Stimulated activated CD8-positive, alpha-beta memory T cell treated with anti-CD3 and anti-CD28 coated beads, Interleukin-15, amount 100 ng/mL, for 48 hours (primary cell): ENCODE measurements at places on chromosomes 6 and 20.

DNA sequence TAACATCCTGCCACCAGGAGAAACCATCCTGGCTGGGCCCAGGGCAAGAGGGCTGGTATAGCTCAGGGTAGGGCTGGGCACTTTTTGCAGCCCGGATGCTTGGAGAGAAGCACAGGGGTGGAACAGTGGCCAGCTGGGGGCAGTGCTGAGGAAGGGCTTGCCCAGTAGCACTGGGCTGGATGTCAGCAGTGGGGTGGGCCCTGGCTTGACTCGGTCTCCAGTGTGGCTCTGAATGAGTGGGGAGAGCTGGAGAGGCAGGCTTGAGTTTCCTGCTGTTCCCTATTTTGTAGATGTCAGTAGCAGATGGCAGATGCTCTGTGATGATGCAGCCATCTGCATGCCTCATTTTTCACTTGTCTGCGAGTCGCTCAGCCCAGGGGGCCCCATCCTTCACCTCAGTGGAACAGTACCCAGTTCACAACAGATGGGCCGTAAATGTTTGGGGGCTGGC, 56.3 kb upstream of the TULP1 start:
- no peak for DNase-seq

DNA sequence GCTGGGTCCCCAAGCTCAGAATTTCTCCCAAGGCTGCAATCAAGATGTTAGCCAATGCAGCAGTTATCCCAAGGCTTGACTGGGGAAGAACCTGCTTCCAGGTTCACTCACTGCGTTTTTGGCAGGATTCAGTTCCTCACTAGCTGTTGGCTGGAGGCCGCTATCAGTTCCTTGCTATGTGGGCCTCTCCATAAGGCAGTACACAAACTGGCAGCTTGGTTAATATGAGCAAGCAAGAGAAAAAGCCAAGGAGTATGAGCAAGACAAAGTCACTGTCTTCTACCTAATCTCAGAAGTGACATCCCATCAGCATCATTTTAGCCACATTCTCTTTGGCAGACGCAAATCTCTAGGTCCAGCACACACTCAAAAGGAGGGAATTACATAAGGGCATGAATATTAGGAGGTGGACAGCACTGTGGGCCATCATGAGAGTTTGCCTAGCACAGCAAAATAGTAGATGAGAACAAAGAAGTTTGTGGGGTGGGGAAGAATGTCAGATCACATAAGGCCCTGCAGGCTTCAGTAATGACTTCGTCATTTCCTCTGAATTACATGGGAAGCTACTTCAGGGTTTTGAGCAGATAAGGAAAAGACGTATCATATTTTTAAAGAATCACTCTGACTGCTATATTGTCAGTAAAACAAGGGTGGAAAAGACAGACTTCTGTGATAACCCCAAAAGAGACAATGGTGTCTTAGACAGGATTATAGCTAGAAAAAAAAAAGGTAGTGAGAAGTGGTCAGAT, 25.5 kb downstream of the LMBRD1 start:
- DNase-seq = no peak

DNA sequence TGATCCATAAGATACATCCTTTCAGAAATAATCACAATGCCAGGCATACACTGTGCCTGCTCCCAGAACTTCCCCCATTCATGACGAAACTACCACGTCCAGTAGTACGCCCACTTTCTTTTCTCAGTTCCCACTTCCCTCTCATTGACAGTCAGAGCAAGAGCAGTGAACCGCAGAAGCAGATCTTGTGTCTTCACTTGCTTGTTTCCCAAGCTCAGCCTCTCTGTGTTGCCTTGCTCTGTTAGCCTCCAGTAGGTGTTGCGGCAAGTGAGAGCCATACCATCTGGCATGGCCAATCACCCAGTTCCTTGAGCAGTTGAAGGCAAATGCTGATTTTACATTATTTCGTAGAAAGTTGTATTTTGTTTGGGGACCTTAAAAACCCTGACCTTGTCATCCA, 11.7 kb downstream of the UST start:
- DNase-seq = no peak

DNA sequence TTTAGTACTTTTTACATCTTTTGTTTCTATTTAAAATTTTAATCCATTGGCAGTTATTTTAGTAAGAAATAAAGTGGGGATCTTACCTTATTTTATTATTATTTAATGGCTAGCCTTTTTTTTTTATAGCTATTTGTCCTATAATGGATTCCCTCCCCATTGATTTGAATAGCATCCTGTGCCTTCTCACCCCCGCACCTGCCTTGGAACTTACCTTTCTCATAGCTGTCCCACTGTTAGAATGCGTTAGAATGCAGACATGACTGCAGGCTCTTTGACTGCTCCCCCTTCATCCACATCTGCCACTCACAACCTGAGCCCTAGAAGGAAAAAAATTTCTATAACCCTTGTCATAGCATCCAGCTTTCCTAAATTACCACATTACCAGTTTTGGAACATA, 9.1 kb downstream of the PKIB start:
- DNase-seq = no peak

GRCh38 chr6:24547243-24547642, 52.5 kb downstream of the ALDH5A1 start:
- DNase-seq = peak; percentile 38

DNA sequence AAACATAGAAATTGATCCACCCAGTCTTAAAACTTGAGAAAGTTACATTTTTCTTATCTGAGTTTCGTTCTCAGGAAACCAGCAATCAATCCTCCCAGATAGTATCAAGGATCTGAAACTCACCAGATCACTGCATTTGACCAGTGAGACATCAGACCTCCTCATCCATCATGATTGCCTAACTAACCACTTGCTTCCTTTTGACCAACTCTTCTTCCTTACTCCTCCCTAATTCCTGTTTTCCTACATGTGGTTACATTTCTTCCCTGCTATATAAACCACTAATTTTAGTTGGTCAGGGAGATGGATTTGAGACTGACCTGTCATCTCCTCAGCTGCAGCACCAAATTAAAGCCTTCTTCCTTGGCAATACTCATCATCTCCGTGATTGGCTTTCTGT, 357.1 kb upstream of the POU3F2 start:
- DNase-seq = no peak
